ENCODE measurements at places on chromosomes 11 and 22. TPM values are rescaled to one million over a fixed set of nuclear protein-coding genes. Genes with fewer than 3 reads are reported as not detected.

MMP1 gene
- 0.07 TPM for polyA plus RNA-seq

FADS3 gene
- 103 TPM for polyA plus RNA-seq

IGLL5 gene
- 24.7 TPM for polyA plus RNA-seq

RASL10A gene
- polyA plus RNA-seq: 14.4 TPM

OR51Q1 gene
- polyA plus RNA-seq: not detected

CSKMT gene
- 37.2 TPM for polyA plus RNA-seq

MS4A4E gene
- 1.1 TPM for polyA plus RNA-seq

BTG4 gene
- polyA plus RNA-seq: not detected

DNA sequence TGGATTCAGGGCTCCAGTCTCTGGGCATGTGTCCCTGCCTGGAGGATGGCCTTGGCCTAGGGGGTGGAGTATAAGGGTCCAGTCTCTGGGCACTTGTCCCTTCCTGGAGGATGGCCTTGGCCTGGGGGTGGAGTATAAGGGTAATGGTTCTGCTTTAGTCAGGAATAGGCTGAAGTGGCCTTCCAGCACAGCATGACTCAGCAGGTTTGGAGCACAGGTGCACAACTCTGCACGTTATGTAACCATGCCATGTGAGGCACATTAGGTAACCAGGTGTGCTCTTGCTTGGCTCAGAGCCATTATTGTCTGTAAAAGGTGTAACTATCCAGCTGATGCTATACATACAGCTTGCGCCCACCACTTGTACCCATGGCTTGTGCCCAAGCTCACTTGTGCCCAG is 48.4 kb upstream of the POLD3 start:
- H3K4me3 ChIP-seq: no peak overlapping the region
- no peak overlapping the region for H3K27ac ChIP-seq
- H3K27me3 ChIP-seq: peaks cover 6% of the 10 kb centered on the region
- no peaks in the 10 kb centered on the region for H3K36me3 ChIP-seq
- no peak for DNase-seq
- no peaks in the 10 kb centered on the region for H3K4me1 ChIP-seq

DNA sequence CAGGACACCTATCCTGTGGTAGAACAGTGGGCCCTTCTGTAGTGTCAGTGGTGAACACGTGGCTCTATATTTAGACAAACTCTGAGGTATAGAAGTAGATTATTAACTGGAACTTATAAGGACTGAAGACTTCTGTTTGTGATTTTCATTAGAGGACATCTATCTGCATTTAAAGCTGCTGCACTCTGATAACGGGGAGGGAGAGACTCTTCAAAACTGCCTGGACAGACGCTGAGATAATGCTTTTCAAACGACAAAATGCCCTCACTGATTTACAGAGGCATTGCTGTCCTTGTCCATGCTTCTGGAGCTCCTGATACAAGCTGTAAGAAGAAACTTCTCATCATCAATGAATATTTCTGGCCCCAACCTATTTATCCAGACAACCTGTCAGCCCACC is 425.2 kb downstream of the OPCML start:
- no peaks in the 10 kb centered on the region for H3K36me3 ChIP-seq
- H3K27ac ChIP-seq: no peak overlapping the region
- no peak for DNase-seq
- H3K4me3 ChIP-seq: no peak overlapping the region
- H3K27me3 ChIP-seq: no peaks in the 10 kb centered on the region

DNA sequence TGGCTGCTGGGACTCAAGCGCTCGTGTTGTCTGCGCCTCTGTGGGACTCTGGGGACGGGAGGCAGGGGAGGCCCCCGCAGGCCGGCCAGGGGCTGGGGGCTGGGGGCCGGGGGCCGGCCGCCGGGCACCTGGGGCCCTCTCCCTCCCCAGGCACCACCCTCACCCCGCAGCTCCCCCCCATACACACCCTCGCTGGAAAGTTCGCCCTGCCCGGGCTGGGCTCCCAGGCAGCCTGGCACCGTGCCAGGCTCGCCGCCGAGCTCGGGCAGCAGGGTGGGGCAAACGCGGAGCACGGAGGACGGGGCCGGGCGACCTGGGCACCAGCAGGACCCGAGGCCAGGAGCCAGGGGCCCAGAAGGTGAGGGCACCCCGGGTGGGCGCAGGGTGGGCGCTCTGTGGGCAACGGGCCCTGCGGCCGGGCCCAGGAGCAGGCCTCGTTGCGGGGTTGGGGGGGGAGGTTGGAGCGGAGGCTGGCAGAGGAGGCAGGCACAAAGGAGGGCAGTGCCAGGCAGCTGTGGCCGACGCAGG is 76.7 kb upstream of the WNT7B start:
- H3K27ac ChIP-seq: peak overlapping the region; percentile 99
- peaks cover 51% of the 10 kb centered on the region for H3K4me1 ChIP-seq

- peaks cover 29% of the 10 kb centered on the region for H3K4me1 ChIP-seq
- H3K36me3 ChIP-seq: peaks cover 19% of the 10 kb centered on the region
- no peak overlapping the region for H3K4me3 ChIP-seq
- H3K27me3 ChIP-seq: no peaks in the 10 kb centered on the region
- DNase-seq: no peak
These were observed 4.8 kb downstream of the SLC35C1 start for GRCh38 chr11:45809456-45810395.

GRCh38 chr11:67177399-67178281 is 58.6 kb downstream of the KDM2A start:
- no peak overlapping the region for H3K4me3 ChIP-seq
- H3K4me1 ChIP-seq: no peaks in the 10 kb centered on the region
- H3K27me3 ChIP-seq: no peaks in the 10 kb centered on the region
- no peak overlapping the region for H3K27ac ChIP-seq
- H3K36me3 ChIP-seq: peaks cover 25% of the 10 kb centered on the region

- no peak for DNase-seq
- no peaks in the 10 kb centered on the region for H3K27me3 ChIP-seq
- H3K36me3 ChIP-seq: no peaks in the 10 kb centered on the region
- H3K4me3 ChIP-seq: no peak overlapping the region
- no peak overlapping the region for H3K27ac ChIP-seq
These were observed 129.1 kb downstream of the PARVA start for GRCh38 chr11:12506404-12506921.

GRCh38 chr22:22031183-22031945 is 48.8 kb upstream of the TOP3B start:
- DNase-seq: no peak
- H3K4me3 ChIP-seq: no peak overlapping the region
- no peak overlapping the region for H3K27ac ChIP-seq
- H3K4me1 ChIP-seq: no peaks in the 10 kb centered on the region
- H3K27me3 ChIP-seq: no peaks in the 10 kb centered on the region

GRCh38 chr11:96760815-96761214 is 371.0 kb downstream of the JRKL start:
- H3K27me3 ChIP-seq: no peaks in the 10 kb centered on the region
- H3K4me1 ChIP-seq: no peaks in the 10 kb centered on the region
- no peak overlapping the region for H3K4me3 ChIP-seq
- H3K36me3 ChIP-seq: no peaks in the 10 kb centered on the region
- no peak for DNase-seq

DNA sequence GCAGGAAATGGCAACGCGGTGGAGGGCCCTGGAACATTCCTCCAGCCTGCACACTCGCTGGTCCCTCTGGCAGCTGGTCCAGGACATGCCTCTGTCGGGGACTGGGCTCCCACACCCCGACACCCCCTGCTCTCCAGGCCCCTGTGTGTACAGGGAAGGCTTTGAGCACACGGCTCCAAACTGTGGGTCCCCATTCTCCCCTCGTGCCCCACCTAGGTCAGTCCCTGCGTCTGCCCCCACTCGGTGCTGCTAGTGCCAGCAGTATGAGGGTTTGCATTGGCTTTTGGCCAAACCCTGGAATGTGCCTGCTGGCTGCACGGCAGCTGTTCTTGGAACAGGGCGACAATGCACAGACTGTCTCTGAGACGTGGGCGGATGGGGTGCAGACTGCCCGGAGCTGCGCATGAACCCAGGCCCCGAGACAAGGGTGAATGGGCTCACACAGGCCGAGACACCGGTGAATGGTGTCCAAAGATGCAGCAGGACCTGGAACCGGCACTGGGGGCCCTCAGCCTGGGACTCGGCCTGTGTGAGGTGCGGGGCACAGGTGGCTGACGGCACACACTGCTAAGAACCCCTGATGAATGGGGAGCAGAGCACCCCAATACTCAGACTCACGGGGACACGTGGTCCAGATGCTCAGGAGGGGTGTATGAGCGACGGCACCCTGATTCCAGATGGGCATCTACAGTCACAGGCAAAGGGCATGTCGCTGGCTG is 7.5 kb upstream of the SYT8 start:
- H3K36me3 ChIP-seq: no peaks in the 10 kb centered on the region
- peak; percentile 27 for DNase-seq
- H3K4me1 ChIP-seq: peaks cover under 1% of the 10 kb centered on the region
- H3K27ac ChIP-seq: peak overlapping the region; percentile 49

- no peaks in the 10 kb centered on the region for H3K4me1 ChIP-seq
- no peak overlapping the region for H3K4me3 ChIP-seq
- H3K27ac ChIP-seq: no peak overlapping the region
These were observed 98.3 kb downstream of the TYR start for GRCh38 chr11:89275966-89276365.

- H3K27ac ChIP-seq: peak overlapping the region; percentile 96
- peaks cover 41% of the 10 kb centered on the region for H3K4me1 ChIP-seq
- H3K36me3 ChIP-seq: peaks cover 12% of the 10 kb centered on the region
- DNase-seq: no peak
These were observed 8.0 kb upstream of the AHNAK start for GRCh38 chr11:62554387-62555167.

DNA sequence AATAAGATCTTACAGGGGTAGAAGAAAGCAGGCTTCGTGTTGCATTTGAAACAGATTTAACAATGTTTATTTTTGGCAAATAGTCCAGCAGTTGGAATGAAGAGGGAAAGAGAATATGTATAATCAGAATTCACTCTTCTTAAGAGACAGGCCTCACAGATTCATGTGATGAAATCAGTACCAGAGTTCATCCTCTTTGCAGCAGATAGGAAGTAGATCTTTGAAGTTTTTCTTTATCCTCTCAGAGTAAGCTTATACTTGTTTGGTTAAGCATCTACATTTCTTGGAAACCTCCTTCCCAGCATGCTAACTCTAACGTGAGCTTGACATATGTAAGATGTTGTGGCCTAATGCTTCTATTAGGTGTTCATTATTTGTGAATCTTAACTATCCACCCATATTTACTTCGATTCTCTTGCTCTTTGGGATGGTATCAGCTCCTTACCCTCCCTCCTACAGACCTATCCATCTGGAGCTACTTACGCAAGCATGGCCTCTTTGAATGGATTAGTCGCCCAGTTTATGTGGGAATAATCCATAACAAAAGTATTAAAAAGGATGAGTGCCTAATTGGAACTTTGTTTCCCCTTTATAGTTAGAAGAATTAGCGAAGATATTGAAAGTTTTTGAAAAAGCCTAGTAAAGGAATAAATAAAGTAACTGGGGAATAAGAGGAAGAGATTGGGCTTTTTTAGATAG is 80.1 kb downstream of the PRMT3 start:
- H3K36me3 ChIP-seq: no peaks in the 10 kb centered on the region
- H3K27ac ChIP-seq: no peak overlapping the region
- no peak overlapping the region for H3K4me3 ChIP-seq
- H3K4me1 ChIP-seq: no peaks in the 10 kb centered on the region
- no peak for DNase-seq

- no peak overlapping the region for H3K4me3 ChIP-seq
- H3K4me1 ChIP-seq: no peaks in the 10 kb centered on the region
- no peak overlapping the region for H3K27ac ChIP-seq
- H3K36me3 ChIP-seq: peaks cover 23% of the 10 kb centered on the region
- DNase-seq: no peak
These were observed 60.5 kb upstream of the UCP3 start for GRCh38 chr11:74069146-74070046.
